ENCODE measurements at places on chromosomes 1 and 21.

DNA sequence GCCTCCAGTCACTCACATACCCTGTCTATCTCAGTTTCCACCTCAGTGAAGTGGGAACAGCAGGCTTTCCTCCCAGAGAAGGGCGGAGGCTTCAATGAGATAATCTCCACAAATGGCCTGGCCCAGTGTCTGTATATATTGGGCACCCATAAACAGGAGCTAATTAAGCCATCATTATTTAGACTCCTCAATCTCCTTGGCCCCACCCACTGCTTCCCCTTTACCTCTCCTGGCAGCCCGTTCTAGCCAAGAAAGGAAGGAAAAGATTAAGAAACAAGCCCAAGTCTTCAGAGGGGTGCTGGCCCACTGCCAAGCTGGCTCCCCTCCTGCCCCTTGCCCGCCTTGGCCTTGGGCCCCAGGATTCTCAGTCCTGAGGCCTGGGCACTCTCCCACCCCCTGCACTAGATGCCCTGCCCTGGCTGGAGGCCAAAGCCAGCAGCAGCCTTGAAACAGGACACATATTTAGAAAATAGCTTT is 15.9 kb upstream of the EPB41 start:
- no peak for DNase-seq

GRCh38 chr1:65480684-65481405 is 60.4 kb downstream of the LEPR start:
- DNase-seq = no peak

DNA sequence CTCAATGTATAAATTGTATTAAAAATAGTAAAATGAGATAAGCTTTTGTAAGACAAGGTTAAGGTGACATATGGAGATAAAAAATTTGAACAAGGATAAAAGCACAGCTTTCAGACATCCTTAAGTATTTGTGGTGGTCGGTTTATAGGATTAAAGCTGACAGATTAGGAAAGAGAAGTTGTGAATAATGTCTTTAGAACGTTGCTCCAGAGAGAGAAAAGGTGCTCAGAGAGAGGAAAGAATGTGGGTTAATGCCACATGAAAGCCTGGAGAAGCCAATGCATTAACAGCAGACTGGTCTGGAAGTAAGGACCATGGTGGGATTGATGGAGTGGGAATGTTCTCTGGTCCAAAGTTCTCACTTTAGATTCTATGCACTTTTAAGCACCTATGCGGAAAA is 44.8 kb downstream of the ATP6V1G3 start:
- DNase-seq = no peak

GRCh38 chr1:207217778-207218511 is 103.5 kb upstream of the CD55 start:
- no peak for DNase-seq

DNA sequence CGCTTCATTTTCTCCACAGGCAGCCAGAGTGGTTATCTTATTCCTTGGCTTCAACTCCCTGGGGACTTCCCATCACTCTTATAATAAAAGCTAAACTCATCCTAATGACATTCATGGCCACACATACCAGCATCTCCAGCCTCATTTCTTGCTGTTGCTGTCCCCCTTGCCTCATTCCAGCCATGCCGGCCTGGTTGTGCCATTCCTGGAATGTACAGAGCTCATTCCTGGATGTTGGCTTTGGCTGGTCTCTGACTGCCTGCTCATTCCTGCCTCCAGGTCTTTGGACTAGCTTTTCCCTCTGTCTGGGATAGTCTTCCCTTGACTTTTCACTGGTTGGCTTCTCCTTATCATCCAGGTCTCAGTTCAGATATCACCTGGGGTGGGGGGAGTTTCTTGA is 2.4 kb upstream of the PEF1 start:
- no peak for DNase-seq

DNA sequence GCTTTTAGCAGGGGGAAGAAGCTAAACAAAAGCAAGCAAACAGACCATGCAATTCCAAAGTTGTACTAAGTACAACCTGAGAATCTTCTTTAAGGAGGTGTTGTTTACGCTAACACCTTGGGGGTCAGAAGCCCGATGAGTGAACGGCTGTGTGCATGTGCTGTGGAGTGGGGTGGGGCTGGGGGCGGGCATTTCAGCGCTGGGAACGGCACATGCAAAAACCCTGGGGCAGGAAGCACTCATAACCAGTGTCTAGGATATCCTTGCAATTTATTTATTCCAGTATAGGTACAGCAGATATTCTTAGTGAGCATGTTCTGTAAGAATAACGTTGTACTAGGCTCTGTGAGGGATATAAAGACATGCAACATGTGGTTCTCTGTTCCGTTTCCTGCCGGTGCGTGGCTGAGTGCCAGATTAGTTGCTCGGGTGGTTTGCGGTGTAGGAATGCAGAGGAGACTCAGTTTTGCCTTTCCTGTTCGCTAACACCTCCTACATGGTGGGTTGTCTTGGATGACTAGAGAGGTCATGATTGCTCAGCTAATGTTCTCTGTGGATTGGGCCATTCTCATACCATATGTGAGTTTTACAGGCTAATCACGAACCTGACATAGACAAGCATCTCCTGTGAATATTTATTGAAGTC is 3.7 kb downstream of the FASLG start:
- DNase-seq = no peak

- DNase-seq = no peak
Measured at GRCh38 chr1:43711524-43712386, 4.4 kb downstream of the ST3GAL3 start.

- DNase-seq = no peak
Measured at GRCh38 chr1:109977225-109977624, 7.3 kb upstream of the AHCYL1 start.

GRCh38 chr1:62356257-62356835 is 37.1 kb upstream of the KANK4 start:
- no peak for DNase-seq

DNA sequence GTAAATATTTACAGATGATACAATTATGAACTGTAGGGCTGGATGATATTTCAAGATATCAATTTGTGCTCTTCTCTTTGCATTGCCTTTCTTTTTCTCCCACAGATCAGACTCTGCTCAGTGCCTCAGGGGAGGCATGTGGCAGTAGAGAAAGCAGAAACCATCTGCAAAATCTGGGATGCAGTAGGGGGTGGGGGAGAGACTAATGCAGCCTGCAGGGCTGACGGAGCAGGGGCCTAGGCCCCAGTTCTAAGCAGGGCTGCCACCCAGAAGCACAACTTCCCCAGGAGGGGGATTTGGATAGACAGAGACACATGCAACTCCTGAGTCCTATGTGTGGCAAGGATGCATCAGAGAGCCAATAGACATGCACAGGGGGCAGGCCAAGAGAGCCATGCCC is 511.6 kb downstream of the SMYD3 start:
- no peak for DNase-seq

All from head of caudate nucleus (tissue), 42 donors.